ENCODE measurements at places on chromosomes 1 and 21. TPM values are rescaled to one million over a fixed set of nuclear protein-coding genes. Genes with fewer than 3 reads are reported as not detected.

LAX1 gene
- total RNA-seq = 0.28 TPM

NBPF3 gene
- 3.8 TPM for total RNA-seq

TDRD5 gene
- total RNA-seq = 0.76 TPM

NBPF1 gene
- 29.4 TPM for total RNA-seq

MYBPH gene
- not detected for total RNA-seq

DDAH1 gene
- total RNA-seq = 12.9 TPM

GNAI3 gene
- total RNA-seq = 7.2 TPM

FCER1A gene
- 0.76 TPM for total RNA-seq

Data from uterus (tissue), 4 donors.